GM19239 (cell line): ENCODE measurements at places on chromosomes 13 and 19.

DNA sequence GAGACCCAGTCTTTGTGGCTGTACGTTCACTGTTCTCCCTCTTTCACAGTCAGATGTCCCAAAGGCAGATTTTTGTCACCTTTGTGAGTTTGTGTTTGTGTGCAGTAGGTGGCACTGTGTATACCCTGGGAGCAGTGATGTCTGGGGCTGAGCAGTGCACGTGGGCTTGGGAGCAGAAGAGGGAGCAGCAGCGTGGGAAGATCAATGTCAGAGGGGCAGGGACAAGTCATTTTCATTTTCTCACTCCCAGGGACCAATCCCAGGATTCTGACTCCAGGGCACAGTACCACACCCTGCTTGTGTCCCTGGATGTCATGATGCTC lies 2.0 kb upstream of the PSG6 start:
- DNase-seq: no peak

DNA sequence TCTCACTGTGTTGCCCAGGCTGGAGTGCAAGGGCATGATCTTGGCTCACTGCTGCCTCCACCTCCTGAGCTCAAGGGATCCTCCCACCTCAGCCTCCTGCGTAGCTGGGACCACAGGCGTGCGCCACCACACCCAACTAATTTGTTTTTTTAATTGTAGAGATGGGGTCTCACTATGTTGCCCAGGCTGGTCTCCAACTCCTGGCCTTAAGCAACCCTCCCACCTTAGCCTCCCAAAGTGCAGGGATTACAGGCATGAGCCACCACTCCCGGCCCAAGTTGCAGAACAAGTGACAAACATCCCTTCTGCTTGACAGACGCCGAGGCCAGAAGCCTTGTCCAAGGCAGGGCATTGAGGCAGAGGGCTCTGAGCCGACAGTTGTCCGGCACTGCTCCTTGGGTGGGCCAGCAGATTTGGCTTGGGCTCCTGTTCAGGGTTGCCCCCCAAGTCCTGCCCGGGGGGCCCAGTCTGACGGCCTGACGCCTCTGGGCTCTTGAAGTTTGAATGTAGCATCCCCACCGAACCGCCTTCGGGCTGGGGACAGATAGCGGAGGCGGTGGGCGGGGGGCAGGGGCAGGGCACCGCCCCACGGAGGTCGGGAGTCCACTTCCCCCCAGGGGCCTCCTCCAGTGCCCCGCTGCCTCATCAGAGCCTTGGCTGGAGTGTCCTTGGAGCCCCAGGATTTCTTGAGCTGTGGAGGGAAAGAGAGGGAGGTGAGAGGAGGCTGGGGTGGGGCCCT lies 5.7 kb upstream of the SPACA4 start:
- DNase-seq: no peak

- DNase-seq: no peak
These were observed 24.3 kb downstream of the COL4A2 start for GRCh38 chr13:110331362-110331761.

DNA sequence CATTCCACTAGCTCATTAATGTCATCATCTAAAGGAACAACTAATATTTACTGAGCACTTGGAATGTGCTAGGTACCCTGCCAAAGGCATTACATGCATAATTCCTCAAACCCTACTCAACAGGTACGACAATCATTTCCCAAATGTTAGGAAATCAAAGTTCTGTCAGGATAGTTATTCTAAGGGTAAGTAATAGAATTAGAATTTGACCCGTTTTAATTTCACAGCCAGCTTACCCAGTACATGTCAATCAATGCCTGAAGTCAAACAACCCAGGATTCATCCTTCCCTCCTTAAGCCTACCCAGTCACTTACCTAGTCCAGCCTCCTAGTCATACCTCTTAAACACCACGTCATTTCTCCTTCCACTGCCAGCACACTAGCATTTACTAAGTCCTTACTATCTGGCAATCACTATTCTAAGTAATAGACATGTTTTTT lies 2.4 kb downstream of the LNX2 start:
- no peak for DNase-seq

DNA sequence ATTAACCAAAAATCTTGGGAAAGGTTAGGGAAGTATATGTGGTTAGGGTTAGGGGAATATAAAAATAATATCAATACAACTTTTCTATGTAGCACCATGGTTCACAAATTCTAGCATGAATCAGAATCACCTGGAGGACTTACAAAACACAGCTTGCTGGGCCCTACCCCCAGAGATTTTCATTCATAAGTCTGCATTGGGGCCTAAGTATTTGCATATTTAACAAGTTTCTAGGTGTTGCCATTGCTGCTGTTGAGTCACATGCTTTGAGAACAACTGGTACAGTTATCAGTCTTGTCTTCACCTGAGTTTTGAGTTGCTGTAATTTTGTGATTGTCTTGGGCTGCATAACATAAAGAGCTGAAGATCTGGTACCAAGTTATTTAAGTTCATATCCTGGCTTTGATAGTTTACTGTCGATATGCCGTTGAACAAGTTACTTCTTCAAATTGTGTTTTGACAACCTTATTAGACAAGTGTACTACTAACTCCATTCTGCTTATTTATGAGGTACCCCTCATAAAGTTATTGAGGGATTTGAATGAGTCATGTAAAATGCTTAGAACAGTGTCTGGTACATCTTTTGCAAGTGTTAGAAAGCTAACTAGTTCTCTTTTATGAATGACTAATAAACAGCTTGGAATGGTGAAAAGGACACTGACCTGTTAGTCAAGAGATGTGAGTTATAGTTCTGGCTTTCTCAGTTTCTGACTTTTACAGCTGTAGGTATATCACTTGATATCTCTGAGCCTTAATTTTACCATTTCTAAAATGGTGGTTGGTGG lies 132.9 kb downstream of the PAN3 start:
- no peak for DNase-seq

GRCh38 chr13:88602786-88603777 lies 931.9 kb downstream of the SLITRK5 start:
- DNase-seq: no peak

DNA sequence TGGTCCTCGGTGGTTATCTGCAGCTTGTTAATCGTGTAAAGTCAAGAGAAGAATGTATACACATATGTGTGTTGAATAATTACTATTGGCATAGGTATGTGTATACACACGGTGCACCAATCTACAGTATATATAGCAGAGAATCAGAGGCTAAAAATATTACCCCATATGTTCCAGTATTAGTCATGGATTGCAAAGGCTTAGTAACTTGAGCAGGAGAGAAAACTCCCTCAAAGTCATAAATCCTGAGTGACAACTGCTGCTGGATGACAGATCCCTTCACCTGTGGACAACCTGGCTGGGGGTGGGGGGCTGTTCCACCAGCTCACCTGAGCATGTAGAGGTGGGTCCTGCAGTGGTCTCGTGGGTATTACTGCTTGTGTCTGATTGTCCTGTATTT lies 185.0 kb downstream of the ZNF536 start:
- no peak for DNase-seq
